Choroid plexus epithelial cell (primary cell): ENCODE measurements at places on chromosomes 5 and 9.

DNA sequence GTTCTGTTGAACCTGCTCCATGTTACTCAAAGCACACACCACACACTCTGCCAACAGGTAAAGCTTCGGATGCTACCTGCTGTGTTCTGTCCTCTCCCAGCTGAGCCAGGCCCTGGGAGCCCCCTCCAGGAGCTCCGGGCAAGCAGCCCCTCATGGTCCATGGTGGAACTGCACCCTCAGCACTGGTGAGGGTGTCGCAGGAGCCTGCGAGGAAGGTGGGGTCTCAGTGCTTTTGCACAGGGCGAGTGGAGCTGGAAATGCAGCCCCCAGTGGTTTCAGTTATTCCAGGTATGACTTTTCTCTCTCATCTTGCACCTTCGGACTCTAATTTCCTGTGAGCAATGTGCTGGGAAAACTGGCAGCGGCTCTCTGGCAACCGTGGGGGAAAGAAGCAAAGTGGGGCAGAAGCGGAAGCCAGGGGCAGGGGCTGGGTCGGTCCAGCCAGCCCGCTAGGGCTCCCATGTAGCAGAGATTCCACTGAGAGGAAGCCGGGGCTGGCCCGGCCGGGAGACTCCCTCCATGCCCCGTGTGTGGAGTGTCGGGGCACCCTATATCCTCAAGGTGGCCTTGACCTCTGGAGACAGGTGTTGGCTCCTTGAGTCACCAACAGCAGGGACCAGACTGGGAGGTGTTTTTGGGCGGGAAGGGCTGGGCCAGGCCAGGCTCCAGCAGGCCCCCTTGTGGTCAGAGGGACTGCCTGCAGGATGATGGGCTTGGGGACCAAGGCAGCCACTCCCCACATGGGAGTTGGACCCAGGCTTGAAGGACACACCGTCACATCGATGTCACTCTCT, 75.6 kb upstream of the PRSS3 start:
- peak; percentile 17 for DNase-seq

DNA sequence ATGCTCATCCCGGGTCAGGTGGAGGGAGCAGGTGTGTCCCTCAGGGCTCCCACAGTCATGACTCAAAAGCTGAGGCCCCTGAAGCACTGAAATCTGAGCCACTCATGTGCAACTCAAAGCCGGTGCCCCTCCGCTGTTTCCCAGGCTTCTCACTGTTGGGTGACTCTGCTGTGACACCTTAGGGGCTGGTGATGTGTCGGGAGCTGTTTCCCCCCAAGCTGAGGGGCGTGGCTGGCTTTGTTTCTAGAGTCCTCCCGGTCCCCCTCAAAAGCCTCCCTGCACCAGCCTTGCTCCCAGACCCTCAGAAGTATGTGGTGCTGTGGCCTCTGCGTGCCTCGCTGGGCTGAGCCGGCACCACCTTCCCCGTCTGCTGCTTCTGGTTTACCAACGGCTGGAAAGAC, 39.7 kb downstream of the PLPP7 start:
- no peak for DNase-seq

GRCh38 chr5:65078331-65078730, 309.6 kb downstream of the CWC27 start:
- DNase-seq = peak; percentile 26

DNA sequence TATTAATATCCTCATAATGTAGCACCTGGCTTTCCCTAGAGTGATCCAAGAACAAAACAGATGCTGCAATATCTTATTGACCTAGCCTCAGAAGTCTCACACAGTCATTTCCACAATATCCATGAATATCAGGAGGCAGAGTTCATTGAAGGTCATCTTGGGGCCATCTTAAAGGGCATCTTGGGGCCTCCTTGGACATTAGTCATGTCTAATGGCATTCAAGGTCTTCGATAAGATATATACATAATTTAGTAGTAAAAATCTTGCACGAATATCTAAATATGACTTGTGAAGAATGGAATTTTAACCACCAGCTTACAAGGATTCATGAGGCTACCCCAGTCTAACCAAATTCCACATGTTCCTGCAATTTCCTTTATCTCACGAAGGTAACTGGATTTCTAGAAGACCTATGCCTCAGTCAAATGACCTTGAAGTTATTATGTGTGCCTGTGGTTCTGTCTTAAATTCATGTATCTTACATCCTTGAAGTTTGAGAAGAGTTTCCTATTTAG, 163.6 kb upstream of the SPEF2 start:
- no peak for DNase-seq

DNA sequence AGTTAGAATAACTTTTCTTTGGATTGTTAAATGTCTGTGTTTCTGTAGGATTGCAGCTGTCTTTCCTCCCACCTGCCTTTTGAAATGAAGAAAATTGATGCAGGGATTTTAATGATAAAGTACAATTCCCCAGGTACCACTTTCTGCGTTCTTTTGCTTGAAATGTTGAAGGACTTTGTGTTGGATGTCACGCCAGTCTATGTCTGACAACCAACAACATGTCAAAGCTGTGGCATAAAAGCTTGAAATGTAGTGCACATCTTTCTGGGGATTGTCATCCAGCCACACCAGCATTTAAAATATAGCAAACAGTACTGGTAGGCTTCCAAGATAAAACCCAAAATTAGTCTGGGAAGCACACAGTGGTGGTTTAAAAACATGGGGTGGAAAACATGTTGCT, 381.4 kb downstream of the TMEM161B start:
- no peak for DNase-seq

DNA sequence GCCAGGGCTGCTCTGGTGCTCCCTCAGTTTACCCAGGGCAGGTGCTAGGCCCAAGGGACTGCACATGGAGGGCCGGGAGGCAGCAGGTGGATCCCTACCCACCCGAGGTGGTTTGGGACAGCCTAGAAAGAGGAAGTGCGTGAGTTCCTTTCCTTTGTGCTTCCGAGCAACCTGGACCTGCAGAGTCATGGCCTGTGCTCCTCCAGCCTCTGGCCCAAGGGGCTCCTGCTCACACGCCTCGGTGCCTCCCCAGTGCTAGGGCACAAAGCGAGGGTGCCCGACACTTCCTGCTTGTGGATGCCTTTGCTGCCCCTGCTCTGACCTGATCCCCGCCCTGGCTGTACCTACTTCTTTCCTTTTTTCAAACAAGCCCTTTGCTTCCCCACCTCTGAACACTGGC, 79.3 kb downstream of the RXRA start:
- DNase-seq = no peak

DNA sequence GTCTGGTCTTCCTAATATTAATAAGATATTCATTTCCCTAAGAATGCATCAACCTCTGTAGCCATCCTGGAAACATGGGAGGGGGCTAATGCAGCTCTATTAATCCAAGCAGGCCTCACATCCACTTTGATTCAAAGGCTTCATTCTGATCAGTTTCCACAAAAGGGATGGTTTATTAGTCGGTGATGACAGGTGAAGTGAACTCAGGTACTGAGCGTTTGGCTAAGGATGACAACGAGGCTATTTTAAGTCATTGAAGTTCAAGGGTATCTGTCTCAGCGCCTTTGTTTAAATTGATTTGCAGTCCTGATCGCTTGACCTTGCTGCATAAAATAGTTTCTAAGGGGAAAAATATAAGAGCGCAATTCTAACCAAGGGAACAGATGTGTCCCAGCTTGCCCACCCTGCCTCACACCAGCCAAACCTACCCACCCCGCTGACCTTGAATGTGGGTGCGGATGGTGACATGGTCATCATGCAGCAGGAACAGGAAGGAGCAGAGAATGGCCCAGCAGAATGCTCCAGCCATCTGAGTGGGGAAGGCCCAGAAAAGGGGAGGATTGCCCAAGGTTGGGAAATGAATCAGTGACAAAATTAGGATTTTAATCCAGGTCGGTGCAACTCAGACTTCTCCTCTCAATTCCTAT, 70.5 kb upstream of the ZNF618 start:
- no peak for DNase-seq

DNA sequence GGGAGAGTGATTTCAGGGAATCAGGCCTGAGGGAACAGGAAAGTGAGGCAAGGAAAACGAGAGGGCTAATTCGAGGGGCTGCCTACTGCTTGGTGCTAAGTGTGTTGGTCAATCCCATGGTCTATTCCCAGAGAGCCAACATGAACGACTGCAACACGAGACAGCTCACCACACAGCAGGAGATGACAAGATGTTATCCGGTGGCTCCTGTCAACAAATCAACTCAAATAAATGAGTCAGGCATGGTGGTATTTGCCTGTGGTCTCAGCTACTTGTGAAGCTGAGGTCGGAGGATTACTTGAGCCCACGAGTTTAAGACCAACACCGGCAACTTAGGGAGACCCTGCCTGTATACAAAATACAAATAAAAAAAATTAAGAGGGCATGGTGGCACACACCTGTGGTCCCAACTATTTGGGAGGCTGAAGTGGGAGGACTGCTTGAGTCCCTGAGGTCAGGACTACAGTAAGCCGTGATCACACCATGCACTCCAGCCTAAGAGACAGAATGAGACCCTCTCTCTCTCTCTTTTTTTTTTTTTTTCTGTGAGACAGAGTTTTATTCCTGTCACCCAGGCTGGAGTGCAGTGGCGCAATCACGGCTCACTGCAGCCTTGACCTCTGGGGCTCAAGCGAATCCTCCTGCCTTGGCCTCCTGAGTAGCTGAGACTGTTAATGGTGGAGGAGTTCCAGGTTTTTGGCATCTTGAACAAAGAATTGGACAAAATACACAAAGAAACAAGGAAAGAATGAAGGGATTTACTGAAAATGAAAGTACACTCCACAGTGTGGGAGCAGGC, 9.0 kb upstream of the FAF2 start:
- DNase-seq = peak; percentile 97

DNA sequence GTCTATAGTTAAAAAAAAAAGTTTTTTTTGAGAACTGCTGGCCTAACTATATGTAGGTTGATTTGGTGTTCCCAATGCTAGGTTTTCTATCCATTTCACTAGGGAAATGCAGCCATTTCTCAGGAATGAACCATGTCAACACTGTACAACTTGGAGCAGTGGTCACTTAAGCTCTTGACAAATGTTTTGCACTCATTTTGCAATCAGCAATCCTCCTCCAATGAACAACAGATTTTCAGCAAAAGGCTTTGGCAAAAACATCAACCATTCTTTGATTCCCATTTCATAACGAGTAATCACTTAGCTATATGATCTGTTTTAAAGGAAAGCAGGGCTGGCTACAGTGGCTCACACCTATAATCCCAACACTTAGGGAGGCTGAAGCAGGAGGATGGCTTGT, 17.9 kb downstream of the STRBP start:
- DNase-seq = no peak
